ENCODE measurements at places on chromosomes 11 and 22. TPM values are rescaled to one million over a fixed set of nuclear protein-coding genes. Genes with fewer than 3 reads are reported as not detected.

PCF11 gene
- 68.7 TPM for total RNA-seq

SHISA8 gene
- not detected for total RNA-seq

USP2 gene
- total RNA-seq = 2.5 TPM

KCNQ1 gene
- 0.92 TPM for total RNA-seq

SHANK2 gene
- total RNA-seq = 44.1 TPM

SLC6A5 gene
- 0.23 TPM for total RNA-seq

PRG3 gene
- total RNA-seq = not detected

SOX6 gene
- 54.7 TPM for total RNA-seq

GPHA2 gene
- total RNA-seq = not detected

TMPRSS6 gene
- 0.23 TPM for total RNA-seq

LMNTD2 gene
- total RNA-seq = 0.23 TPM

CHRNA10 gene
- total RNA-seq = 0.92 TPM

BCO2 gene
- 21.0 TPM for total RNA-seq

PHLDA2 gene
- not detected for total RNA-seq

OR8J1 gene
- not detected for total RNA-seq

OR51B2 gene
- total RNA-seq = 0.46 TPM

RGL4 gene
- total RNA-seq = not detected

PPP2R5B gene
- 39.7 TPM for total RNA-seq

DGCR8 gene
- total RNA-seq = 31.6 TPM

POTEH gene
- total RNA-seq = not detected

KCNJ4 gene
- 6.5 TPM for total RNA-seq

HMOX1 gene
- total RNA-seq = 5.1 TPM
